ENCODE measurements at places on chromosomes 13 and 19.
A peak's percentile ranks its signal among the peaks of the same experiment; 100 is the strongest.

DNA sequence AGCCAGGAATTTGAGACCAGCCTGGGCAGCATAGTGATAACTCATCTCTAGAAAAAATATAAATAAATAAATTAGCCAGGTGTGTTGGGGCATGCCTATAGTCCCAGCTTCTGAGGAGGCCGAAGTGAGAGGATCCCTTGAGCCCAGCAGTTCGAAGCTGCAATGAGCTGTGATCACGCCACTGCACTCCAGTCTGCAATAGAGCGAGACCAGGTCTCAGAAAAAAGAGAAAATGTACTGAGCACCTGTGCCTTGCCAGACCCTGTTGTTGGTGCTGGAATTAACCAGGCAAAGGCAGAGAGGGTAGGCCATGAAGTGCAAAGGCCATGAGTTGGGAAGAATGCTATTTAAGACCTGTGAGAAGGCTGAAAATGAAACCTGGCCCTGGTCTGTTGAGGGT is 2.7 kb downstream of the CYTH2 start:
- DNase-seq: no peak

DNA sequence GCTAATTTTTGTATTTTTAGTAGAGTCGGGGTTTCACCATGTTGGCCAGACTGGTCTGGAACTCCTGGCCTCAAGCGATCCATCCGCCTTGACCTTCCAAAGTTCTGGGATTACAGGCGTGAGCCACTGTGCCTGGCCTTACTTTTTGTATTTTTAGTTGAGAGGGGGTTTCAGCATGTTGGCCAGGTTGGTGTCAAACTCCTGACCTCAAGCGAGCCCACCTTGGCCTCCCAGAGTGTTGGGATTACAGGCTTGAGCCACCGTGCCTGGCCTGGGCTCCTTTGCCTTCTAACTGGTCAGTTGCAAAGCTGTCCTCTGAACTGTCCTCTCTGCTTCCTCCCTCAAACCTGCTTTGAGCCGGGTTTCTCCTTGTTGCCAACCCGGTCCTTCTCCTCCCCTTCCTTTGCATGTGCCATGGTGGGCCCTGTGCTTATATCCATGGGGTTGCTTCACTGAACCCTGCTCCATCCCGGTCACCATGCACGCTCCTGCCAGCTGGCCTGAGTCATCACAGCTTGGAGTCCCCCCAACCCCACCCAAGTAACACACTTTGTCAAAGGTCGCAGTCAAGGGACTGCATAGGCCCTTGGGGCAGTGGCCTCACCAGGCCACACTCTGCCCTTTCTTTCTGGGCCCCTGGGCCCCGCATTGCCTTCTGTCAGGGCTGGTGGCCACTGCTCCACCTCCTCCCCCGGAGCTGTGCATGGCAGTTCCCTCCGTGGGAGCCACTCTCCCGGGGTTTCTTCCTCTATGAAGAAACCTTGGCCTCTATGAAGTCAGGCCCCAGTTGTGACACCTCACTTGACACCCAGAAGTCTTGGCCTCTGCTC is 21.2 kb downstream of the WTIP start:
- no peak for DNase-seq

DNA sequence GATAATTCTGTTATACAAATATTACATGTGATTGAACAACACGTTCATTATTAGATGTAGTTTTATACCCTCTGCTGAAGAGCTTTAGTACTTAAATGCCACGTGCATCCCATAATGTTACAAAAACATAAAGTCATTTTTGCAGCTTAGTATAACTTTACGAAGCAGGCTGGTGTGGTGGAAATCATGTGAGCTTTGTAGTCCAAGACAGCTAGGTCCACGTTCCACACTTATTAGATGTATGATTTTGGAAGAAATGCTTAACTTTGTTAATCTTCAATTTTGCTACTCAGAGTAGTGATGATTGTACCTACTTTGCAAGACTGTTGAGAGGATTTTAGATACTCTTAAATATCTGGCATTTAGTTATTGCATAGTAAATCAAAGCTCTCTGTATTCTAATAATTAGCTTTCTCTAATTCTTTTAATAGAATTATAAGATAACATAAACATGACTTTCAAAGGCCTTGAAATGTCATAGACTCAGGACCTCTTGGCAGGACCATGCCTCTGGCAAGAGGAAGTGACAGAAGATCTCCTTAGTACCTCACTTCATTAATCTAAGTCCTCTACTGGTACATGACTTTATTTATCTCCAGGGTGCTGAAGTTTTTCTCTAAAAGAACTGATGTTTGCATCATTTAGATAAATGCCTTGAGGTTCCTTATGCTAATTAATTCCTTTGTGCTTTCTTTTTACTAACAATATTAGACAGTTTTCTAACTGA is 153.7 kb downstream of the PCDH20 start:
- no peak for DNase-seq

GRCh38 chr13:36282821-36283432 is 14.7 kb downstream of the CCDC169 start:
- peak; percentile 61 for DNase-seq

- no peak for DNase-seq
These were observed 12.7 kb upstream of the USPL1 start for GRCh38 chr13:30605052-30605451.

GRCh38 chr19:681029-682019 is 5.1 kb downstream of the FSTL3 start:
- peak; percentile 87 for DNase-seq

GRCh38 chr13:72534951-72535640 is 192.3 kb downstream of the MZT1 start:
- DNase-seq: no peak

DNA sequence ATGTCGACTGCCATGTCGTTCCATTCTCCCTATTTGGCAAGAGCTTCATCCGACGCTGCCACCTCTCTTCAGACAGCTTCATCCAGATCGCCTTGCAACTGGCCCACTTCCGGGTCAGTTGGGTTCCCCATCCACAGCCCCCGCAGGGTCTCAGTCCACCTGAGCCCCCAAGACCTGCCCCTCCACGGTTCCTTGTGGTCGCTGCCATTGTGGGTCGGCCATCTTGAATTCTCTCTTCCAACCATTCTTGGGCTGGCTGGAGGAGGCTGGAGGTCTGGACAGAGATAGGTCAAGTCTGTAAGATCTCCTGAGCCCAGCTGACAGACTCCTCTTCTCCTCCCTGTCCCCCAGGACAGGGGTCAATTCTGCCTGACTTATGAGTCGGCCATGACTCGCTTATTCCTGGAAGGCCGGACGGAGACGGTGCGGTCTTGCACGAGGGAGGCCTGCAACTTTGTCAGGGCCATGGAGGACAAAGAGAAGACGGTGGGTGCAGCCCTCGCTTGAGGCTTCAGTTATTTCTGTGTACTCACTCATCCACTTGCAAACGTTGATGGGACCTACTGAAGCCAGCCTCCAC is 19.5 kb downstream of the CPT1C start:
- DNase-seq: no peak

- no peak for DNase-seq
These were observed 17.6 kb upstream of the GSX1 start for GRCh38 chr13:27774651-27775050.

GRCh38 chr13:36550177-36550576 is 117.9 kb downstream of the CCNA1 start:
- no peak for DNase-seq

DNA sequence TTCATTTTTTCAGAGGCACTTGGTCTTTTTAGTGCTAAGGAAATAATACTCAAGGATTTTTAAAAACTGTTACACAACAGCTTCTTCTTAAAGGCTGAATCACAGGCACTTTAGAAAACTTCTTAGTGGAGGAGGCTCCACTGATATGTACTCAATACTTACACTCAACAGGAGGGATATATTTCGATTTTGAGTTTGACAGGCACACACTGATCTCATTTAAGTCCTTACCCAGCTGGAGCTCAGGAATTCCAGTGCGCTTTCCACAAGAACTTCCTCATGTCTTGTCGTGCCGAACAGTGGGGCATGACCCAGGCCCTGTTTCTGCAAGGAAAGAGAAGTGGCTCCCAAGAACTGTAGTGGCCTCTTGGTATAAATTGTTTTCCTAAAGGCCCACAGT is 103.8 kb downstream of the RGCC start:
- DNase-seq: no peak

GRCh38 chr13:76992548-76993001 is 694 bp downstream of the CLN5 start:
- DNase-seq: no peak

GRCh38 chr13:109254274-109254673 is 532.1 kb downstream of the IRS2 start:
- DNase-seq: no peak

- no peak for DNase-seq
These were observed 23.0 kb upstream of the NDFIP2 start for GRCh38 chr13:79457948-79458347.

DNA sequence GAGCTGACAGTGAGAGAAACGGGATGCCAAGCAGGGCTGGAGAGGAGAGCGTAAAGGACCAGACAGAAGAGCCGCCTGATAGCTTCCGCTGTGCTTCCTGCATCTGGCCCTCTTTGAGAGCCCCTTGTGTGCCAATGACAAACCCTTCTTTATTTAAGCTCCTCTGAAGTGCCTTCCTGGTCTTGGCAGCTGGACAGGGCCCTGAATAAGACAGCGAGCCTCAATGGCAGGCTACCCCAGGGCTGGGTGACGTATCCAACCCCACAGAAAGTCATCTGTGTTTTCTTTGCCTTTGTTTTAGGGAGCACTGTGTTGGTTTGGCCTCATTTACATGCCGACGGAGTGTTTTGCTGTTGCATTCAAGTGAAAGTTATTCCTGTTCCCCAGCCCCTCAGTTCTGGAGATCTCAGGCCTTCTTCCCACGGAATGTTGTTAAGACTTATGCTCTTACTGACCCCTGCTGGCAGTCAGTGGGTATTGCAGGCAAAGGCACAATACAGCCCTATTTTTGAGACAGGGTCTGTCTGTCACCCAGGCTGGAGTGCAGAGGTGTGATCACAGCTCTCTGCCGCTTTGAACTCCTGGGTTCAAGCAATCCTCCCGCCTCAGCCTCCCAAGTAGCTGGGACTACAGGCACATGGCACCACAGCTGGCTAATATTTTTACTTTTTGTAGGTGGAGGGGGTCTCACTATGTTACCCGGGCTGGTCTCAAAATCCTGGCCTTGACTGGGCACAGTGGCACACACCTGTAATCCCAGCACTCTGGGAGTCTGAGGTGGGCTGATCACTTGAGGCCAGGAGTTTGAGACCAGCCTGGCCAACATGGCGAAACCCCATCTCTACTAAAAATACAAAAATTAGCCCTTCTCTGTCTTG is 16.8 kb downstream of the CCL25 start:
- peak; percentile 4 for DNase-seq

GRCh38 chr13:97435323-97435722 is 1.4 kb downstream of the RAP2A start:
- DNase-seq: peak; percentile 37

DNA sequence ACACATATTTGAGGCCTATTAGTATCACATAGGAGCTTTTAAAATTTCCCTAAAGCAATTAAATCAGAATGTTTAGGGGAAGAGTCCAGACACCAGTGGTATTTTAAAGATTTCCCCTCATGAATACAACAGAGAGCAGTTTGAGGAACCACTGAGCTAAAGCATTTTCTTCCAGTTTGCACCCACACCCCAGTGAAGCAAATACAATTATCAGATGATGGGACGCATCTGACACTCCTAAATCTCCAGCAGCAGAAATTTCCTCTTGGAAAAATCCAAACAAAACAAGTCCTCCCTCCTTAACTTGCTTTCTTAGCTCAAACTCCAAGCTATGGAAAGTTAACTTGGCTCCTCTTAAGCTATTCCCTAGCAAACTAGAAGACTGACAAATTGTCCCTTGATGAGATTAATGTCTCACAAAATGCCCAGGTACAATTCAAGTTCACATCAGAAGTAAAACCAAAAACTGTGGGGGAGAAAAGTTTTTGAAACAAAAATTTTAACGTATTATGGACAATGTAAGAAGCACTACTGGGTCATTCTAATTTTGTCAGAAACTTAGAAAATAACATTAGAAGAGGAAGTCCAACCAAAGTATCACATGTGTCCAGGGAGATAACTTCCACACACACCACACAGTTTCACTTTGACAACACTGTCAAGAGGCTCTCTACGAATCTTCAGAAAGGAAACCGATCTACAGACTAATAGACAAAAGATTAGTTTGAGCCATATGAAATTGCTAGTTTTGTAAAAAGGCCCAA is 74.1 kb downstream of the ABCC4 start:
- DNase-seq: no peak

GRCh38 chr13:98451676-98452470 is 125.0 kb downstream of the STK24 start:
- DNase-seq: no peak

DNA sequence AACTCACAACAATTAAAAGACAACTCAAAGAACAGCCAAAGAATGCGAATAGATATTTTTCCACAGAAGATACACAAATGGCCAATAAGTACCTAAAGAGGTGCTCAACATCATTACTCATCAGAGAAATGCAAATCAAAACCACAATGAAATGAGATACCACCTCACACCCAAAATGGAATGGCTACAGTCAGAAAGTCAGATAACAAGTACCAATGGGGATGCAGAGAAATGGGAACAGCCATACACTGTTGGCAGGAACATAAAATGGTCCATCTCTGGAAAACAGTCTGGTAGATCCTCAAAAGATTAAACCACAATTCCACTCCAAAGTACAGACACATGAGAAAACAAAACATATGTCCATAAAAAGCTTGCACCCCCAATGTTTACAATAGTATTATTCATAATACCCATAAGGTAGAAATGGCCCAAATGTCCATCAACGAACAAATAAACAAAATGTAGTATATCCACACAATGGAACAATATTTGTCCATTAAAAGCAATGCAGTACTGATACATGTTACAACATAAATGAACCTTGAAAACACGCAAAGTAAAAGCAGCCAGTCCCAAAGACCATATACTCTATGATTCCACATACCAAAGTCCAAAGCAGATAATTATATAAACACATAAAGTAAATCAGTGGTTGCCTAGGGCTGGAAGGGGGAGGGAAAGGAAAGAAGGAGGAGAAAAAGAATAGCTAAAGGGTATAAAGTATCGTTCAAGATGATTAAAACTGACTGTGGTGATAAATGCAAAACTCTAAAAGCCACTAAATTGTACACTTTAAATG is 19.6 kb downstream of the USP12 start:
- no peak for DNase-seq

GRCh38 chr19:460877-461720 is at the start of gene SHC2:
SHC2 (minus strand) TSS chr19:461033; CDS start chr19:460996, 37 bp downstream.
- DNase-seq: no peak

- DNase-seq: peak; percentile 43
These were observed 63.4 kb upstream of the C1QTNF9B start for GRCh38 chr13:23960566-23961156.

- no peak for DNase-seq
These were observed 522.6 kb downstream of the RFC3 start for GRCh38 chr13:34340534-34340933.

GRCh38 chr13:44283600-44283999 is 90.0 kb upstream of the SERP2 start:
- DNase-seq: no peak

GRCh38 chr13:21235174-21235573 is 58.7 kb downstream of the MRPL57 start:
- DNase-seq: no peak

Measured in AML-193 (cell line).